ENCODE measurements at places on chromosomes 1 and 21. TPM values are rescaled to one million over a fixed set of nuclear protein-coding genes. Genes with fewer than 3 reads are reported as not detected.

Gene LBR
- total RNA-seq: 14.0 TPM

Gene CD101
- 1.8 TPM for total RNA-seq

Gene CRP
- not detected for total RNA-seq

Gene ARMH1
- total RNA-seq: 5.8 TPM

Gene IGSF21
- total RNA-seq: 0.67 TPM

Gene RER1
- total RNA-seq: 142 TPM

Gene PKP1
- not detected for total RNA-seq

Gene ELAPOR1
- total RNA-seq: 0.50 TPM

Gene ARHGEF10L
- total RNA-seq: 22.0 TPM

Gene OLIG2
- not detected for total RNA-seq

Gene PIK3R3
- 6.5 TPM for total RNA-seq

Gene ESRRG
- total RNA-seq: 3.4 TPM

Gene IVL
- total RNA-seq: not detected
